Cortex of kidney (tissue), 1 donor: ENCODE measurements at places on chromosomes 5 and 9.

DNA sequence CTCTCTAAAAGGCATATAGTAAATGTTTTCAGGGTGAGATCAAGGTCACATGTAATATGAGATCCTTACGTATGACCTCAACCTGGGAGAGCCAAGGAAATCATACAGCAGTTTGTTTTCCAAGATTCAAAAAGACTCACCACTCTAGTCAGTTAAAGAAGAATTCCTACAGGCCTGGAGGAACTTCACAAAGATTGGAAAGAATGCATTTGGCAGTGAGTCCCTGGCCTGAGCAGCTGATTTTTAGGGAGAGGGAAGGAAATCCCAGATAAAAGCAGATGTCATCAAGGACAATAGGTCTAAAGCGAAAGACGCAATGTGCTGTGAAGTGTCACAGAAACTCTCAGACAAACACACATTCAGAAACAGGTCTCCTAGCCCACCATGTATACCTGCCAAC, 424.0 kb upstream of the ZNF462 start:
- DNase-seq: no peak

- DNase-seq: no peak
Observed at GRCh38 chr5:24492229-24492628, 152.5 kb downstream of the CDH10 start.

DNA sequence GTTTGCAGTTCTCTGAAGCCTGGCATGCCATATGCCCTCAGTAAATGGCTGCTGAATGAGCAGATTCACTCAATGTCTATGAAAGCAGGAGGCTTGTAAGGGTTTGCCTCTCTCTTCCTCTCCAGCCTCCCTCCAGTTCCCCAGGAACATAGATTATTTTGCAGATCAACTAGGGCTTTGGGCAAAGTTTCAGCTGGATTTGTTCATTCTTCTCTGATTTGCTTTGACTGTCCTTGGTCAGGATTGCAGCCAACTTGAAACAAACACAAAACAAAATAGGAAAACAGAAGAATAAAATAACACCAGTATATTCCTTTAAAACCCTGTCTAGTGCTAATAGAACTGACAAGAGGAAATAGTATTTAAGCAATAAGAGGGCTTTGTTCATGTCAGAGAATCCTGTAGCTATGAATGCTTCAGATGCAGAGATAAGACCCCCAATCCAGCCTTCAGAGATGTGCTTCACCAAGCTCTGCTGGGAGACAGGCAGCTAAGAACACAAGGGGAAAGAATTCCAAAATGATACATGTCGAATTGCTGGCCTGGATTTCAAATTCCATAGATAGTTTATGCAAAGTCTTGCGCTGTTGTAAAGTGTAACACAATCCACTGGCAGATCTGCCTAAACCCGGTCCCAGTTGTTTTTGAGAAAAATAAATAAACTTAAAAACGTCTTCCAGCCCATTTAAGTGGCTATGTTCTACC, 174.3 kb downstream of the PAPPA start:
- DNase-seq: no peak

DNA sequence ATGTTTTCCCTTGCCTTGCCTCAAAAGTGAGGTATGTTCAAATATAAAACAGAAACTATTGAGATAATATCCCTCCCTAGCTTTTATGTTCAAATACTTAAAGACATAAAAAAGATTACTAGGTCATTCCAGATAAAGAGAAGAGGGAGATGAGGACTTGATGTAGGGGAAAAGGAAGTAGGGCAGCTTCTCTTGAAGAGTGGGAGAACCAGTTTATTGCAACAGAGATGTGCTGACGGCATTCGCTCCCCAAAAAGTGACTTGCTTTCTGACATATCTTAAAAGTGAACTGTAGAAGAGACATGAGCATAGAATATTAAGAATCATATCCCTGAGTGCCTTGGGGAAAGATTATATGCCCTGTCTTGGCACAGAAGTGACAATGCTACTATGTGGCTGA, 330.2 kb upstream of the NREP start:
- no peak for DNase-seq

- DNase-seq: no peak
Observed at GRCh38 chr9:123036893-123037545, 3.6 kb downstream of the GPR21 start.

DNA sequence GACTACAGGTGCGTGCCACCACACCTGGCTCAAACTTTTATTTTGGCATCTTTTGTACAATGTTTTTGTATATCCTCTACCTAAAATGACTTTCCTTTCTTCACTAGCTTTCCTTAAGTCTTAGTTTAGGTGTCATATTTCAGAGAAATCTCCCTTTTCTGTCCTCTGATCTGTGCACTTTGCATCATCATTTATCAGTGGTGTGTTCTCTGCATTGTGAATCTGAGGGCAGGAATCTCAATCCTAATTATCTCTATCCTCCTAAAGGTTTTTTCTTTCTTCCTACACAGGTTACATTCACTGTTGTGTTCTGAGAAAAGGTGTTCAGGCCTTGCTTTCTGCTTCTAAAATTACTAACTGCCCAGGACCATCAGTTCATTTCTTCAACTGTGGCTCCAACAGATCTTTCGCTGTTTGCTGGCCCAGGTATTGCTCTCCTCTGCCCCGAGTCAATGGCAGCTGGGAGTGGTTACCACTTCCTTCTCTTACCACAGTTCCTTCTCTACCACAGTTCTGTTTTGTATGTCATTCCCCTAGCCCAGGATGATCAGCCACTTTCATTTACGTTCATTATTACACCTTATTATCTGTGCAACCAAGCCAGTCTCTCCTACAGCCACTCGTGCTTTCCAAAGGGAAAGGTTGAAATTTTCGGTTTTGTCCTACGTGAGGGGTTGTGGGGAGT, 14.0 kb downstream of the TGFBR1 start:
- no peak for DNase-seq

GRCh38 chr5:150487199-150488061, 20.5 kb upstream of the NDST1 start:
- no peak for DNase-seq
